ENCODE measurements at places on chromosomes 11 and 22. TPM values are rescaled to one million over a fixed set of nuclear protein-coding genes. Genes with fewer than 3 reads are reported as not detected.

- DNase-seq = no peak
These were observed 23.6 kb upstream of the FJX1 start for GRCh38 chr11:35594680-35595079.

Gene RAB36
- 20.2 TPM for polyA plus RNA-seq

- no peak for DNase-seq
These were observed 239.4 kb downstream of the CSNK2A3 start for GRCh38 chr11:11113626-11114025.

Gene OR52A1
- 0.01 TPM for polyA plus RNA-seq

- no peak for DNase-seq
These were observed 4.2 kb upstream of the FAM118A start for GRCh38 chr22:45305456-45306075.

Gene ACRV1
- 0.80 TPM for polyA plus RNA-seq

- DNase-seq = no peak
These were observed 51.6 kb upstream of the TTLL12 start for GRCh38 chr22:43238526-43239006.

DNA sequence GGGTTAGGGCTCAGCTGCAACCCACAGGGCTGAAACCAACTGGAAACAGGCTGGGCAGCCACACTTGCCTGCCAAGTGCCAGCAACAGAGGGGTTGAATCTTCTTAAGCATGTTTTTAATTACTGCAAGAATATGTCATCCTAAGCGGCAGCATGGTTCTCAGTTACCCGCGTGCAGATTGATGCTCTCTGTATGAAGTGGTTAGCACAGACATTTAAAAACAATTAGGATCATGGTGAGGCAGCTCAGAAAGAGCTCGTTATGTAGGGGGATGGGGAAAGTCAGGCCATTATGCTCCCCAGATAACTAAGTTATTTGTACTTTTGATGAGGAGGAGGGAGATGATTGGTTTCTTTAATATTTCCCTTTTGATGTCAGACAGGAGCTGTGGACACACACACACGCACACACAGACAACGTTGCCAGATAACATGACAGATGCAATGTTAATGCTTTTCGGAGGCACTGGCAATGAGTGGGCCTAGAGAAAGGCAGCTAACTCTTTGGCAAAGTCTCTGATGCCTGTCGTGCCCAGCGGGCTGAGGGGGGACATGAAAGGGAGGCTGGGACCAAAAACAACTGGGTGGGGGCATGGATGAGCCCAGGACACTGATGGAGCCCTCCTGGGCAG, 389.7 kb downstream of the NXPE2 start:
- DNase-seq = no peak

DNA sequence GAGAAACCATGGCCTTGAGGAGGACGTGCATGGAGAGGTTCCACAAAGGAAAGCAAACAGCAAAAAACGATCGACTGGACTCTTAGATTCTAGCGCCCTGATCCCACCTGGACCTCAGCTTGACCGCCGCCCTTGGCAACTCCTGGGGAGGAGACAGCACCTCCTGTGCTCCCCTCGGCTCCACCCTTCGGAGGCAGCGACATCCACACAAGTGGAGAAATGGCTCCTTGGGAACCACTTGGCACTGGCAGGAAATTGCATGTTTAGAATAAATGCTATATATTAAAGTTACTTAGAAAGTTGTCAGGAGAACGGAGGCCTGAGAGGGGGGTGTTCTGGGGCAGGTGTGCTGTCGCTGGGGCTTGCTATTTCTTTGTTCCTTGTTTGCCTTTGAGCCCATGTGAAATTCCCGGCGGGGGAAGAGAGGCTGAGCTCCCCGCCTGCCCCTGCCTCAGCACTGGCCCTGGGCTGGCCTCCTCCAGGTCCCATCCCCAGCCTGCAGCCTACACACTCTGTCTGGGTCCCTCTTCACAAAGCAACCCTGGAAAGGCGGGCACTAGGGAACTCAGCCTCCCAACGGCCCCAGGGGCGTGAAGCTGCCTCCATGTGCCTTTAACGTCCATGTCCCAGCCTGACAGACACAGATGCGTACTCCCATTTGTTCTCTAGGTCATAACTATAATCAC, 395.3 kb downstream of the BRD1 start:
- DNase-seq = no peak

Gene KCNJ1
- 71.7 TPM for polyA plus RNA-seq

Gene TALDO1
- 130 TPM for polyA plus RNA-seq

DNA sequence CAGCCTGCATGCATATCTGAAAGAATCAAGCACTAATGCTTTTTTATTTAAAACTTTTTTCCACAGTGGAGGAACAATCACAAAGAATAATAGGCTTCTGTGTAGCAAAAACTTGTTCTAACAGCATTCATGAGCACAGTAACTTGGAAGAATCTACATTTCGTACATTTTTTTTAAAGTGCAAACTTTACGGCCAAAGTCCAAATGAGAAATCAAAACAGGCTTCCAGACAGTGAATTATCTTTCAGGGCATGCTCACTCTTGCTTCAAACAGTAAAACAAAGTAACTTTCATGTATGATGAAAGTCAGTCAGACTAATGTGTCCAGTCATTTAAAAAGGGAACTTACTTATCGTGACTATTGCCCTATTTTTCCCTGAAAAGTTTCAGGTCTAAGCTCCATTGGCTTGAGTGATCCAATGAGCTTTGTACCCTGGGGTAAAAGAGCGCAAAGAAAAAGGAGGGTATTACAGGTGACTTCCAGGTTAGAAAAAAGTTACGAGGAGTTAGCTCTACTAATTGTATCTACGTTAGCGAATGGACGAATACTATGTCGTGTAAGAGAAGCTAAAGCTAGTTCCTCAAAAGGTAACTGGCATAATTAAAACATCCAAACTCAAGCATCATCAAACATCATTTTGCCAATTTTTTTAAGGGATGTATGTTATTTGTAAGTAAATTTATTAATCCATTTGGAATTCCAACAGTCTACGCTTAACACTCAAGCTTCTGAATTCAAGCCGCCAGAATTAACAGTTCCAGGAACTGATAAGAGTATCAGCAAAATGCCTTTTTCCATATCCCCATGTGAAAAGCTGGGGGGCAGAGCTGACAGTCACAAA, 1.7 kb downstream of the PICALM start:
- peak; percentile 40 for DNase-seq

- peak; percentile 67 for DNase-seq
These were observed 1.2 kb upstream of the FCHSD2 start for GRCh38 chr11:73143126-73143838.

Gene ADM2
- 4.4 TPM for polyA plus RNA-seq

DNA sequence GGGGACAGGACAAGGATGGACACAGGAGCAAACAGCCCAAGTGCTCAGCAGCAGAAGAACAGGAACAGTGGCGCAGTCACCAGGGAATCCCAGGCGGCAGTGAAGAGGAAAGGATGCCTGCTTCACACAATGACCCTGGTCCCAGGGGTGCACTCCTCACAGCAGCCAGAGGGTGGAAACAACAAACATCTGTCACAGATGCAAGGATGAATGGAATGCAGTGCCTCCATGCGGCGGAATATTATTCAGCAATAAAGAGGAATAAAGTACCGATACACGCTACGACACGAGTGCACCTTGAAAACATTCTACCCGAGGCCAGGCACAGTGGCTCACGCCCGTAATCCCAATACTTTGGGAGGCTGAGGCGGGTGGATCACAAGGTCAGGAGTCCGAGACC, 12.7 kb downstream of the CSNK1E start:
- no peak for DNase-seq

Gene MRGPRE
- polyA plus RNA-seq = not detected

Gene POU2F3
- polyA plus RNA-seq = 0.64 TPM

- no peak for DNase-seq
These were observed 3.9 kb upstream of the GTSE1 start for GRCh38 chr22:46292732-46293131.

- DNase-seq = no peak
These were observed 16.6 kb downstream of the BTBD10 start for GRCh38 chr11:13446444-13446843.

Gene FOLR3
- 2.2 TPM for polyA plus RNA-seq

Gene MYRF
- 23.7 TPM for polyA plus RNA-seq

Gene CECR2
- polyA plus RNA-seq = 23.0 TPM

DNA sequence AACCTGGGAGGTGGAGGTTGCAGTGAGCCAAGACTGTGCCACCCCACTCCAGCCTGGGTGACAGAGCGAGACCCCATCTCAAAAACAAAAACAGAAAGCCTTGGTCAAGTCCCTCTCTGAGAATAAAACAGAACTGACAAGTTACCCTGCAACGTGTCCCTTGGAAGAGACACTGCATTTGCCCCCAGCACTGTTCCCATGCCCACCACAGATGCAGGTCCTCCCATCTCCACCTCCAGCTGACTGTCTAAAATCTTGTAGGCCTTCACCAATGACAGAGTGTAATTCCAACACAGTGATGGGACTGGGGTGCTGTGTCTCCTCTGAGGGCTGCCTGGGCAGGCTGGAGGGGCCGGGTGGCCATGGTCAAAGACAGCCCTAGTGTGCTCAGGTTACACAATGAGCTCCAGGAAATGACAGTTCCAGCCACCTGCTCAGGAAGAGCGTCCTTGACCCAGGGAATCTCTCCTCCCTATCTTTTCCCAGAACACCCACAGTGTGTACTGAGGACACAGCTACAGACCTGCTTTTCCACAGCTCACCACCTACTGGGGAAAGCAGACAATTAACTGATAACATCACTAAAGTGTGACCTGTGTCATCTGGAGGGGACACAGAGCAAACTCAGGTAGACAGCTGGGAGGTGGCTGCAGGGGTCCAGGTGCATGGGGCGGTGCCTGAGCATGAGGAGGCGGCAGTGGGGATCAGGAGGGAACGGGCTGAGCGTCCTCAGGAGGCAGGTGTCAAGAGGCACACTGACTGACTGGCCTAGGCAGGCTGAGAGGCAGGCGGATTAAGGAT, 56.4 kb downstream of the ARFGAP3 start:
- no peak for DNase-seq

DNA sequence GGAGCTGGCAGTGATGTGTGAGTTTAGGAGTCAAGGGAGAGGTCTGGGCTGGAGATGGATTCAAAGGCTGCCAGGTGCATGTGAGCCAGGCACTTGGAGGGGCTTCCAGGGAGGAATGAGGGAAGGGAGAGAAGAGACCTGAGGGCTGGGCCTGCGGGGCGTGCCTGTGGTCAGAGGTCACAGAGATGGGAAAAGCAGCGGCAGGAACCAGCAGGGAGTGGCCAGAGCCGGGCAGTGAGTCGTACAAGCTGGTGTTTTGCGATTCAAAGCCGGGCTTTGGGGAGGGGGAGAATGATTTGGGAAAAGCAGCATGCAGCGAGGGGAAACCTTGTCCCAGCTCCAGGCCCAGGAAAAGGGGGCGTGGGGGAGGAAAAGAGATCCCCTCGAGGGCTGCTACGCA, 96.9 kb upstream of the RTL6 start:
- no peak for DNase-seq

Gene DDX6
- polyA plus RNA-seq = 142 TPM

Gene CNTF
- 1.6 TPM for polyA plus RNA-seq

DNA sequence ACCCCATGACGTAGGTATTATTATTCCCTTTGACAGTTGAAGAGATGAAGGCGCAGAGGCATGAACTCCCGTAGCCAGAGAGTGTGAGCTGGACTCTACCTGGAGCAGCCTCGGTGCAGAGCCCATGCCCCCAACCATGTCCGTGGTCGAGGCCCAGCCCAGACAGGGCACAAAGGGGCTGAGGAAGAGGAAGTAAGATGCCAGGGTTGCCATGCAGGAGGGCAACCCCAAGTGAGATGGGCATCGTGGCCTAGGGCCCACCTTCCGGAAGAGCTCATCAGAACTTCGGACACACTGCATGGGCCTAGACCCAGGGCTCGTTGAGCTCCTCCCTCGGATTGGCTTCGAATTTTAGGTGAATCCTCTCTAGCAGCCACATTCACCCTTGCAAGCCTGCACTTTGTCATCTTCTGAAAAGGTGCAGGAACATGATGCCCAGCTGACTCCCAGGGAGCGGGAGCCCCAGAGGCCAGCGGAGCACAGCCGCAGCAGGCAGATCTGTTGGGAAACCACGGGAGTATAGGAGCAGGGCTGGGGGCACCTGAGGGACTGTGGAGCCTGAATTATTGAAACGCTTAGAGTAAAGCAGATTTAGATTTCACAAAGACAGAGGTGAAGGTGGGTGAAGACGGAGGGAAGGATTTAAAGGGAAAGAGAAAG, 29.0 kb upstream of the JAM3 start:
- DNase-seq = no peak

DNA sequence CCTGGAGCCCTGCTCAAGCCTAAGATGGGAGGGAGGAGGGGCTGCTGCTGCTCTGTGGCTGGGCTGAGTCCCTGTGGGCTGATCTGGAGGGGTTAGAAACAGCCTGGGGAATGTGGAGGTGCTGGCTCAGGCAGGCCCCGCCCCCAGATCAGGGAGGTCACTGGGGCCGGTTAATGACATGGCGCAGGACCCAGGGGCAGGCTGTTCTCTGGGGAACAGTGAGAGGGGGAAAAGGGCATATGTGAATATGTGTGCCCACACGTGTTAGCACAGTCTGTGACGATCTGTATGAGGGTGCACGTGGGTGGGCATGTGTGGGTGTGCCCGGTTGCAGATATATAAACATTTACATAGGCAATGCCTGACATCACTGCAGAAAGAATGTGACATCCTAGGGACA, 143.5 kb downstream of the MIAT start:
- DNase-seq = peak; percentile 24

- DNase-seq = no peak
These were observed 38.9 kb downstream of the ARHGEF12 start for GRCh38 chr11:120375076-120375475.

DNA sequence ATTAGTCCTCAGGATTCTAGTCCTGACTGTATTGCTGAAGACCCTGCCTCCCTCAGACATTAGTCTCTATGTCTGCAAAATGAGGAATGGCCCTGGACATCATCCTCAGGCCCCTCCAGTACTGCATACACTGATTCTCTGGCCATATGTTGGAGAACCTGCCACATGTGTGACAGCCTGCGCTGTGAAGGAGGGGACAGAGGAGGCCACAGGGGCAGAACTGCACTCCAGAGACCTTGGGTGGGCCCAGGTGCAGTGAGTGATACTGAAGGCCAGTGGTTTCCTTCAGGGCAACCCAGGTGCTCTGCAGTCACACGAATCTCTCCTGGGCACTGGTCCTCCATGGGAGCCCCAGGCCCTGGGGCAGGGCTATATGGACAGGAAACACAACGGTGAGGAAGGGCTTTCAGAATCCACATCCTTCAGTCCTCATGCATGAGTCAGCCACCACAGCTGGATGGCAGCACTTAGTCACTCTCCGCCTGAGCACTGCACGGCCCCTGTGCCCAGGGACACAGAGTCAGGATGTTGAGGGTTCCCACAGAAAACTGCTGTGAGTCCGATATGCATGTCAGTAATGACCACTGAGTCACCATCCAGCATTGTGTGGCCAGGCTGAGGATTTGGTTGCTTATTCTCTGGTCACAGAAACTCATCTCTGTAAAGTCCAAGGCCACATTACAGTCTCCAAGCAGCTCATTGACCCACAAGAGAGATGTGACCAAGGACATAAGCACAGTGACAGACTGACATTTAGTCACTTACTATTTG, 39.7 kb downstream of the ME3 start:
- DNase-seq = no peak

Gene TOP3B
- polyA plus RNA-seq = 50.3 TPM
